ENCODE measurements at places on chromosomes 13 and 19. TPM values are rescaled to one million over a fixed set of nuclear protein-coding genes. Genes with fewer than 3 reads are reported as not detected.

GRCh38 chr13:99217461-99218110 is 16.9 kb downstream of the UBAC2 start:
- H3K36me3 ChIP-seq = no peaks in the 10 kb centered on the region
- peak overlapping the region; percentile 45 for H3K27ac ChIP-seq
- H3K4me3 ChIP-seq = no peak overlapping the region
- peaks cover 87% of the 10 kb centered on the region for H3K4me1 ChIP-seq

GRCh38 chr19:18477974-18478373 is 40.0 kb upstream of the ISYNA1 start:
- no peak for DNase-seq
- H3K4me1 ChIP-seq = peaks cover 92% of the 10 kb centered on the region
- H3K27me3 ChIP-seq = no peaks in the 10 kb centered on the region
- H3K27ac ChIP-seq = peak overlapping the region; percentile 63
- no peaks in the 10 kb centered on the region for H3K36me3 ChIP-seq

GRCh38 chr19:5804516-5805461 is at the start of gene NRTN:
Gene NRTN, plus strand, starts transcription at chr19:5805067. Its CDS starts 19,099 bp downstream, at chr19:5824166.
- peak within 1 kb of the TSS; percentile 15 for H3K27ac ChIP-seq
- DNase-seq = no peak
- H3K36me3 ChIP-seq = no peaks in the 10 kb centered on the region
- peaks cover 20% of the 10 kb centered on the region for H3K4me1 ChIP-seq
- no peaks in the 10 kb centered on the region for H3K27me3 ChIP-seq

DNA sequence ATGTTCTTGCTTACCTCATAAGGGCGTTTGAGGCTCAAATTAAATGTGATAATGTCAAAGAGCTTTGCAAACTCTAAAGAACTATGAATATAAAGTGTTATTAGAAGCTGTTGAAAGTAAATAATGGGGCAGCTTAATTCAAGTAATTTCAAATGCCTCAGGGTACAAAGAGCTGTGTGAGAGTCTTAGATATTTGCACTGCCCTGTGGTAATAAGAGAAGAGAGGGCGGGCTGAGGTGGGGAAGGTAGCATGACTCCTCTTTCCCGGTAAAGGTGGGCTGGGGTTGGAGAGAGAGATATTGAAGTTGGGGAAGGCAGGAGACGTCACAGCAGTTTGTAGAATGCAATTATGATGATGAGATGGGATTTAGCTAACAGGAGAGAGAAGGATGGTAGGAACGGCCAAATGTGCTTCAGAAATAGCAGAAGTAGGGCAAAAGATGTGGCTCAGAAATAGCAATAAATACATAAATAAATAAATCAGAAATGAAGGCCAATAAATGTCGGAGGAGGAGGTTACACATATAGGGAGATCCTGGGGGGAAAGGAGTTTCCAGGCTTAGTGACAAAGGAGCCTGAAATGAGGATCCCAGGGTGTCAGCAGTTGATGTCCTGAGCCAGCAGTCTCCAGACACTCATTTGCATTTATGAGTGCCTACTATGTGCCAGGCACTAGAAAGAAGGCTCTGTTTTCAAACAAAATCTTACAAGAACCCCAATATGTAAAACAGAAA is 35.7 kb upstream of the RCBTB2 start:
- no peak overlapping the region for H3K4me3 ChIP-seq
- no peak overlapping the region for H3K27ac ChIP-seq
- H3K4me1 ChIP-seq = peaks cover 50% of the 10 kb centered on the region
- H3K27me3 ChIP-seq = no peaks in the 10 kb centered on the region
- H3K36me3 ChIP-seq = no peaks in the 10 kb centered on the region

GRCh38 chr19:21824679-21825078 is 11.3 kb downstream of the ZNF43 start:
- peaks cover 9% of the 10 kb centered on the region for H3K36me3 ChIP-seq
- DNase-seq = no peak
- no peaks in the 10 kb centered on the region for H3K4me1 ChIP-seq

GRCh38 chr19:2816641-2817040 is 3.0 kb upstream of the ZNF554 start:
- H3K4me1 ChIP-seq = peaks cover 8% of the 10 kb centered on the region
- no peaks in the 10 kb centered on the region for H3K36me3 ChIP-seq
- no peak overlapping the region for H3K4me3 ChIP-seq
- no peak overlapping the region for H3K27ac ChIP-seq

DNA sequence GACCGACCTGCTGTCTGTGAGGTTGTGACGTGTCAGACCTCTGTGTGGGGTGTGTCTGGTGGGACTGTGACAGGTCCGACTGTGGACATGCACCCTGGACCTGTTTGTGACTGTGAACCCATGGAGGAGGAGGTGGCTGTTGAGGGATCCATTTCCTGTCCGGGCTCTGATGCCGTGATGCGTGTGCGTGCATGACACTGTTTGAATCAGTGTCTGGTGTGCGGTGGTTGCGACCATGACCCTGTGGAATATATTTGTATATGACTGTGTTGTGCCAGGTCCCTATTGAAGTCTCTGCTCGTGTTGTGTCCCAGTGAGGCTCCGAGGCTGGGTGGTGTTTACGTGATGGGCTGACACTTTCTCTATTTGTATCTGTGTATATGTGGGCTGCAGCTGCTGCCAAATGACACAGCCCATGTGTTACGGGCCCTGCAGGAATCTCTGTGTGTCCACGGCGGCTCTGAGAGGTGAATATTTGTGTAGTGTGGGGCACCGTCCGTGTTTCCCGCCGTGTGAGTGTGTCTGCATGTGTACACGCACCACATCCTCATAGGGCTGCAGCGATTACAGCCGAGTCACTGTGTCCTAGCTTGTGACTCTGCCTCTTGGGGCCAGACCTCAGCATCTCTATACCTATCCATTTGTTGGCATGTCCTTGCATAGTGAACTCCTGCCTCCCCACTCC is 18.3 kb downstream of the CCDC97 start:
- no peak overlapping the region for H3K4me3 ChIP-seq
- peaks cover 73% of the 10 kb centered on the region for H3K4me1 ChIP-seq
- DNase-seq = no peak
- peaks cover 47% of the 10 kb centered on the region for H3K36me3 ChIP-seq

DNA sequence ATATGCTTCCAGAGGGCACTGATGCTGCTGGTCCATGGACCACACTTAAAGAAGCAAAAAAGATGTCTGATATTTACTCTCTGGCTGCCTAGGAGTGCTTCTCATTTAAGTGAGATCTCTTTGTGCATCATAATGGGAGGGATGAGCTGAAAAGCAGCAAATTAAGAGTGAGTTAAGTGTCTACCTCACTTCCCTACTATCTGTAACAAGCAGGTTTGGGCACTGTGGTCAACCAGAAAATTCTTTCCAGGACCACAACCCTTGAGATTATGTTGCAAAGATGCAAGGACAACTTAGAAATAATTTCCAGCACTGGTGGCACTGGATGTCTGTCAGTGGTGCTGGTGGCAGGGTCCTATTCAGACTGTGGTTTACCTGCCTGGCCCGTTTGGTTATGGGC is 52.1 kb upstream of the USPL1 start:
- no peak for DNase-seq
- no peaks in the 10 kb centered on the region for H3K27me3 ChIP-seq
- no peaks in the 10 kb centered on the region for H3K36me3 ChIP-seq
- no peaks in the 10 kb centered on the region for H3K4me1 ChIP-seq

- no peaks in the 10 kb centered on the region for H3K27me3 ChIP-seq
- peaks cover 69% of the 10 kb centered on the region for H3K4me1 ChIP-seq
- peak overlapping the region; percentile 43 for H3K4me3 ChIP-seq
- H3K27ac ChIP-seq = peak overlapping the region; percentile 76
- peaks cover 49% of the 10 kb centered on the region for H3K36me3 ChIP-seq
- peak; percentile 82 for DNase-seq
Observed at GRCh38 chr19:41327576-41328156, 17.7 kb downstream of the CCDC97 start.

DNA sequence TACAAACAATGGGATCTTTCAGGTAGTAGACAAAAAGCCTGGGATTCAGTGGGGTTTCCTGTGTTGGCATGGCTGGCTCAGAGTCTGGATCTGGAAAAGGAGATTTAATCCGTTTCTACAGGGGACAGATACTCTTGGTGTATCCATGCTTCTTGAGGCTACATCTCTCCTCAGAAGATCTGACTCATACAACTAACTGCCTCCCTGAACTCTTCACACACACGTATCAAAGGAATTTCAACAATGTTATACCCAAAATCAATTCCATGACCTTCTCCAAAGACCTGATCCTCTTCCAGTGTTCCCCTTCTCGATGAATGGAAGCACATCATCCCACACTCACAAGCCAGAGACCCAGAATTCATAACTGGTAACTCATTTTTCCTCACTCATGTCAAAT is 435.3 kb upstream of the NBEA start:
- no peak for DNase-seq
- no peak overlapping the region for H3K4me3 ChIP-seq
- H3K4me1 ChIP-seq = no peaks in the 10 kb centered on the region

GRCh38 chr19:54707962-54708361 is 16.3 kb upstream of the KIR3DL3 start:
- no peaks in the 10 kb centered on the region for H3K36me3 ChIP-seq
- peaks cover 6% of the 10 kb centered on the region for H3K4me1 ChIP-seq
- DNase-seq = no peak
- no peak overlapping the region for H3K4me3 ChIP-seq

DNA sequence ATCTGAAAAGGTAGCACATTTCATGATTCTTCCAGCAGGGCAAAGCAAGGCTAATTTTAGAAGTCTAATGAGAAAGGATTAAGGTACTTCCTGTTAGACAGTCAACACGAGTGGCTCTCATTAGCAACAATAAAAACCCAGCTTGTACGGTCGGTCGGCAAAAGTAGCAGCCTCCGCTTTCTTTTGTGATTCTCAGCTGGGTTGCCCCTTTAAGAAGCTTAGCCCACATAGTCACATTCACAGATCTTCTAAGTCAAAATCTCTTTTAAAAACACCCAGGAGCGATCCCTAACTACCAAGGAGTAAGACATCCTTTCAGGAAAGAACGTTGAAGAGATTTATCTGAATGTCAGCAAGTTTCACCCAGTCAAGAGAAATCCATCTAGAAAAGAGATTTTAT is 684.8 kb downstream of the DIAPH3 start:
- H3K4me3 ChIP-seq = no peak overlapping the region
- H3K27me3 ChIP-seq = no peaks in the 10 kb centered on the region
- no peak for DNase-seq
- no peaks in the 10 kb centered on the region for H3K36me3 ChIP-seq

- H3K27me3 ChIP-seq = no peaks in the 10 kb centered on the region
- no peaks in the 10 kb centered on the region for H3K36me3 ChIP-seq
- H3K4me1 ChIP-seq = peaks cover 43% of the 10 kb centered on the region
- peak; percentile 63 for DNase-seq
- peak overlapping the region; percentile 7 for H3K4me3 ChIP-seq
- peak overlapping the region; percentile 6 for H3K27ac ChIP-seq
Observed at GRCh38 chr13:40315416-40316064, 350.9 kb downstream of the FOXO1 start.

DNA sequence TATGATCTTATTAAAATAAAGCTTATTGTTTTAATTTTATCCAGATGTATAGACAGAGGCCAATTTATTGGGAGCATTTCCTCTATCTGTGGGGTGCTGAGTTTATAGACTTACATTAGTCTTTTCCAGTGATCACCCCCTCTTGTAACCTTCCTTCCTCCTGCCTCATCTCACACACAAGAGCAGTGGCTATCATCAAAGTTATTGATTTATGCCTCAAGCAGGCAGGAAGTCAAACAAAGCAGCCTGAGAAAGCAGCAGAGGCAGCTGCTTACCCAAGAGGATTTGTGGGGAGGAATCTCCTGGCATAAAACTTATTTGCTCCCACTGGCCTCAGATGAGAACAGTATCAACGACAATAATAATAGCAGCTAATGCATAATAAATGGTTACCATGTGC is 26.3 kb upstream of the DCLK1 start:
- no peaks in the 10 kb centered on the region for H3K4me1 ChIP-seq
- no peak overlapping the region for H3K4me3 ChIP-seq
- no peaks in the 10 kb centered on the region for H3K27me3 ChIP-seq
- no peaks in the 10 kb centered on the region for H3K36me3 ChIP-seq

GRCh38 chr19:47228168-47228936 is 2.6 kb downstream of the BBC3 start:
- H3K27ac ChIP-seq = peak overlapping the region; percentile 45
- H3K36me3 ChIP-seq = no peaks in the 10 kb centered on the region
- H3K4me3 ChIP-seq = peak overlapping the region; percentile 49
- H3K27me3 ChIP-seq = no peaks in the 10 kb centered on the region

- no peaks in the 10 kb centered on the region for H3K27me3 ChIP-seq
- no peak overlapping the region for H3K27ac ChIP-seq
- no peaks in the 10 kb centered on the region for H3K36me3 ChIP-seq
- H3K4me3 ChIP-seq = no peak overlapping the region
- DNase-seq = no peak
Observed at GRCh38 chr13:110217085-110217484, 89.9 kb downstream of the COL4A1 start.

DNA sequence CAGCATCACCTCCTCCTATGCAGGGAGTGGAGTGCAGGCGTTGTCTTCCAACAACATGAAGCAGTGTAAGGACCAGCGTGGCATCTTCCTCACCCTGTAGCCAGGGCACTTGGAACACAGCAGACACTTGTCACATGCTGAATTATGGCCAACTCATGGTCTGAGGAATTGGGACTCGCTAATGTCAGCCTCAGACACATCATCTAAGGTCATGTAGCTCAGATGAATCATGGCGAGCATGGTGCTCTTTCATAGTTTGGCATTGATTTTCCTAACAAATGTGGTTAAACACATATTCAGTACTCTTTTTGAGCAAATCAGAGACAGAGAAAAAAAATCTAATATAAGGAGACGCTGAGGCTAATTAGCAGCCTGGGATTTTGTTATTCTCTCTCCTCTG is 99.6 kb upstream of the SGCG start:
- H3K4me3 ChIP-seq = no peak overlapping the region
- H3K4me1 ChIP-seq = no peaks in the 10 kb centered on the region
- no peaks in the 10 kb centered on the region for H3K27me3 ChIP-seq
- H3K27ac ChIP-seq = no peak overlapping the region
- no peak for DNase-seq
- no peaks in the 10 kb centered on the region for H3K36me3 ChIP-seq

DNA sequence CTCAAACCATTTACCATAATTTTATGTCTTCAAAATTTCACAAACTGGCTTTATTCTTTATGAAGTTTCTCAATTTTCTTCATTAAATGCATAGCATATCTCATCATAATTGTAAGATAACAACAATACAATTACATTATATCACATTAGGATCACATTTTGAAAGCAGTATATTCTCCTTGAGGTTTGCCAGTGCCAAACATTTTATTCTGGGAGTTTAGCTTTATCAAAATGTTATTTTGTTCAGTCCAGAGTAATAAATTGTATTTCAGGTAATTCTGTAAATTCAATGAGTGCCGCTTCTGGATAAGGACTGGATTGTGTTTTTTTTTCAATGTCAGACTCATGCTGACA is 234.6 kb upstream of the MIR17HG start:
- H3K4me3 ChIP-seq = no peak overlapping the region
- H3K4me1 ChIP-seq = no peaks in the 10 kb centered on the region
- DNase-seq = no peak
- no peak overlapping the region for H3K27ac ChIP-seq
- no peaks in the 10 kb centered on the region for H3K36me3 ChIP-seq

The RFX2 gene
- 6.7 TPM for total RNA-seq

The PCDH9 gene
- 0.17 TPM for total RNA-seq

The FFAR1 gene
- not detected for total RNA-seq

The KCNN4 gene
- 33.6 TPM for total RNA-seq

The SULT2B1 gene
- not detected for total RNA-seq

The KLK4 gene
- total RNA-seq = not detected

The NPAS1 gene
- total RNA-seq = 0.35 TPM

The ANGPTL4 gene
- total RNA-seq = not detected

The ITGBL1 gene
- total RNA-seq = not detected

The RFXAP gene
- 8.8 TPM for total RNA-seq

The CEACAM16 gene
- not detected for total RNA-seq
